ENCODE measurements at places on chromosomes 4 and X.

DNA sequence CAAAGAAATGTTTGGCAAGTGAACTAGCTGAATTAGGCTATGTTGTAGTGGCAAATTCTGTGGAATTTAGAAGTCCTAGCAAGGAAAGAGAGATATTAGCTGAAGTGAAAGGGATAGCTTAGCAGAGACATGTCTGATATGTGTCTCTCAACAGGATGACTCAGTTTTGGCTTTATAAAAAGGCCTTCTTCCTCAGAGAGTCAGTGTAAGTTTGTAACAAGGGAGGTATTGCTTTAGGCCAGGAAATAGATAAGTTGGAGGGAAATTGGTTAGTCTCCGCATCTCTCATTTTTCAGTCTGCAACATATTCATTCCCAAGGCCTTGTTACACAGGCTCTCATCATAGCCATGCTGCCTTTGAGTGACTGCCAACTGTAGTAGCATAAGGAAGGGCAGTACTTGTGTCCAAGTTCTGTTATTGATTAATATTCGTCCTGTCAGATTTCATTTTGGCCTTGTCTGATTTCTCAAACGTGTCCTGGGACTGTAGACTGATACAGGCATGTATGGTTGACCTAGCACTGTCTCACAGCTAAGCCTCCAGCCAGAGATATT is 4.0 kb downstream of the TMEM164 start:
- peak; percentile 1 for DNase-seq

DNA sequence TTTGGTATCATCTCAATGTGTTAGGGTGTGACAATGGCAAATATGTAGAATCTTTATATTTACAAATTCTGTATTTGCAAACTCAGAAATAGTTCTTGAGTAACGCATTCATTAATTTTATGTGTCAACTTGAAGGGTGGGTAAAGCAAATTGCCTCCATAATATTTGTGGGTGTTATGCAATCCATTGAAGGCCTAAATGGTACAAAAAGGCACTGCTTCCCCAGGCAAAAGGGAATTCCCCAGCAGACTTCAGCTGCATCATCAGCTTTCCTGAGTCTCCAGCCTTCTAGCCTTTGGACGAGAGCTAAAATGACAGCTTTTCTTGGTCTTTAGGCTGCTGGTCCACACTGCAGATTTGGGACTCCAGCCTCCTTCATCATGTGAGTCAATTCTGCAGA is 292.2 kb upstream of the PCDH7 start:
- DNase-seq = no peak

- no peak for DNase-seq
Measured at GRCh38 chr4:63921561-63921960, 487.7 kb downstream of the TECRL start.

- DNase-seq = no peak
Measured at GRCh38 chr4:82694046-82694445, 104.5 kb downstream of the SCD5 start.

- no peak for DNase-seq
Measured at GRCh38 chr4:107210450-107211239, 174.5 kb upstream of the DKK2 start.

- no peak for DNase-seq
Measured at GRCh38 chrX:70479922-70480659, 35.5 kb downstream of the DLG3 start.

DNA sequence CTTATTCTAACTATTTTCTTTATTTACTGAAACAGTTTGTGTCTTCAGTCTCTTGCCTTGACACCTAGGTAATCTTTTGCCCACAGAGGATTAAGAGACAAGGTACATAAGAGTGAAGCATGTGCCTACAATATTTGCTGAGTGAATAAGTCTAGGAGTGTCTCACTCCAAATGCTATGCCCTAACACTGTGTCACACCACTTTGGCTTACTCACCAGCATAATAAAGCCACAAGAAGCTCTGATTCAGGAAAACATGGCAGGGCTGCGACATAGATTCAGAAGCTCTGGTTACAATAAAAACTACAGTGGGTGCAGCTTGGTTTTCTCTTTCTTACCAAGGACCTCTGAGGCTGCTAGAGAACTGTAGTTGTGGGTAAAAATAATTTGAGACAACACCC is 127.1 kb downstream of the RBM46 start:
- DNase-seq = no peak

All from skin of body (tissue), 3 donors.